Activated T-cell treated with anti-CD3 and anti-CD28 coated beads, Interleukin-2, amount 50 U/mL, for 48 hours (primary cell): ENCODE measurements at places on chromosomes 2 and 18.

DNA sequence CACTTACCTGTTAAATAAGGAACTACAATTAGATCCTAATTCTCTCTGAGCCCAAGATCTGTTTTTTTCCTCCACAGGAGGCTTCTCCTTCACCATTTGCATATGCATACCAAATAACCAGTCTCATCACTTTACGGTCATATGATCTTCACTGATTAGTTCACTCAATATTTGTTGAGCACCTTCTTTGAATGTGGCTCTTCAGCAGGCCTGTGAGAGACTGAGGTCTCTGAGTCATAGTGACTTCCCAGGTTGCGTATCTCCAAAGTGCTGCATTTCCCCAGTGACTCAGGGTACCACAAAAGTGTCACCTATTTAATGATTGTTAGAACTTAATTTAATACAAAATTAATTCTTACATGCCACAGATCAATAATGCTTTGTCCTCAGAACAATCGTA, 108.8 kb upstream of the TRIB2 start:
- no peak for DNase-seq

- DNase-seq: no peak
Observed at GRCh38 chr2:11824901-11825828, 78.7 kb downstream of the LPIN1 start.

GRCh38 chr2:238101891-238102841, 2.0 kb downstream of the ESPNL start:
- DNase-seq: no peak

DNA sequence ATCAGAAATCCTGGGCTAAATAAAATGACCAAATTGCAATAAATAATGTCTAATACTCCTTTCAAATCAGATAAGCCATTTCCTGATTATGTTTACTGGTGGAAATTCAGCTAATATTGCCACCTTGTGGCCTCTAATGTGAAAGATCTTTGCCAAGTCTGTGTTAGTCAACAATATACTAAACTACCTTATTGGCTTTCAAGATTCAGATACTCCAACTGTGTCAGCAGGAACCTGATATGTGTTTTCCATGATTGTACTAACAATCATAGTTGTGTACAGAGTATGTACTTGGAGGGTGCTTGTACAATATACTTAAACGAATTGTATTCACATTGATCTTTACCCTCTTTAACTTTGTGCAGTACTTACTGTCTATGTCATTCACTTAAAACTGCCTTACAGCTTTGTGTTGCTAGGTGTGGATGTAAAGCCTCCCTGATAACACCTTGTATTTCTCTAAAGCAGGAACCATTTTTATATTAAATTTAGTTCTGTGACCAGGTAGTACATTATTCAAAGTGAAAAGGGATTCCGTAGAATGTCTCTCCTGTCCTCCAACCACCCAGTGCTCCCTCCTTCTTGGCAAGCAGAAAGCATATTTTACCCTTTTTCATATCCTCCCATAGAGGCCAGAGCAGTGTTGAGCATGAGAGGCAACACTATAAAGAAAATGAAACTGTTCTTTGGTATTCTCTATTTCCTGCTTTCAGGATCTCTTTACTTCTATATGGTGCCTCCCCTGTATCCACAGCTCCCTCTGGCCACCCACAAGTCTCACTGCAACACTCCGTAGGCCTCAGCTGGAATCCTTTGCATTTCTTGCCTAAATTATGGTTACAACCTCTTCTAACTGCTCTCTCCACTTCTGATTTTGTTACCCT, 75.2 kb upstream of the C2orf15 start:
- DNase-seq: peak; percentile 21

- DNase-seq: no peak
Observed at GRCh38 chr2:188295067-188295685, 3.5 kb downstream of the GULP1 start.

GRCh38 chr18:25133879-25134278, 218.1 kb downstream of the ZNF521 start:
- DNase-seq: no peak

DNA sequence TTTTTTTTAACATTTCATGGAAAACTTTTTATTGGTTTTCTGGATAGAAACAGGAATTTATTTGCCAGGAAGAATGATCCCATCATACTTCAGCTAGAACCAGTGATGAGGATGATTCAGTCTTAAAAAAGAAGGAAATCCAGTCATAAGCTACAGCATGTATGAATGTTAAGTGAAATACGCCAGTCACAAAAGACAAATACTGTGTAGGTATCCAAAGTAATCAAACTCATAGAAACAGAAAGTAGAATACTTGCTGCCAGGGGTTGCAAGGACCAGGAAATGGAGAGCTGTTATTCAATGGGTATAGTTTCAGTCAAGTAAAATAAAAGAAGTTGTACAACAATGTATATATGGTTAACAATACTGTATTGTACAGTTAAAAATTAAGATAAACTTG, 21.3 kb downstream of the PSME4 start:
- DNase-seq: no peak

GRCh38 chr2:43074592-43075053, 151.8 kb downstream of the ZFP36L2 start:
- DNase-seq: no peak

DNA sequence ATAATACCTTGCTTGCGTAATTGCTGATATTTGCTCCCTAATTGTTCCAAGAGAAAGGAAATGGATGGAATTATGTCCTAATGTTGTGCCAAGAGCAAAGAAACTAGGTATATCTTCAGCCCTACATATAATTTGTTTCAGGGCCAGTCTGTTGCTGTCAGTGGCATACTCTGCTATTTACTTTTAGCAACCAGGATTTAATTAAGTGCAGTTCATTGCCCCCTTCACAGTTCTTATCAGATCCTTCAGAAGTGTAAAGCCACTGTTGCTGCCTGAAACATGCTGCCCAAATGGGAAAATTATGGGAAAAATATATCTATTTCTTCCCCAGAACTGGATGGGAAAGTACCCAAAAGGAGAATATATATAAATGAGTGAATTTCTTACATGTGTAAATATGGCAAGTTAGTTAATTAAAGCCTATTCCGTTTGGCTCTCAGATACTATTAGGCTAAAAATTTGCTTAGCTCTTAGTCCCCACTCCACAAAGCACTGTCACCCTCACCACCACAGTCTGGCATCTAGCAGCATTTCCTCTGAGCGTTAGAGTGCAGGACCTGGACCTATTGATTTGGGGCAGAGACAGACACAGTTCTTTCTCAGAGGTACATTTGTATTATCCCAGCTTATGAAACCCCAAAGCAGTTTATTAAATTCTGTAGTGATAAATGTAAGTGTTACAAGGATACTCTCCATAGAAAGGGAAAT, 72.8 kb upstream of the DTNA start:
- no peak for DNase-seq
